ENCODE measurements at places on chromosomes 5 and 9.

DNA sequence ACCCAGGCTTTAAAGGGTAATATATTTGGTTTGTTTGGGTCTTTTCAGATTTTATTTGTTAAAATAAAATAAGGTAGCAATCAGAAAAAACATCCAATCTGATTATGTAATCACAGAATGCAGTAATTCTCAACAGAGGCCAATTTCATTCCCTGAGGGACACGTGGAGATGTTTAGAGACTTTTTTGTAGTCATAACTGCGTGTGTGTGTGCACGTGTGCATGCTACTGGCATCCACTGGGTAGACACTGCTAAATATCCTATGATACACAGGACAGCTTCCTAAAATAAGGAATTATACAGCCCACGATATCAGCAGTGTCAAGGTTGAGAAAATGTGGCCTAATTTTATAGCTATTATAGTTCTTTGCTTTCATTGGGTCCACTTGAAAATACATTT is 180.8 kb upstream of the KLF9 start:
- no peak for DNase-seq

GRCh38 chr5:83967417-83967816 is 246.8 kb upstream of the HAPLN1 start:
- peak; percentile 29 for DNase-seq

DNA sequence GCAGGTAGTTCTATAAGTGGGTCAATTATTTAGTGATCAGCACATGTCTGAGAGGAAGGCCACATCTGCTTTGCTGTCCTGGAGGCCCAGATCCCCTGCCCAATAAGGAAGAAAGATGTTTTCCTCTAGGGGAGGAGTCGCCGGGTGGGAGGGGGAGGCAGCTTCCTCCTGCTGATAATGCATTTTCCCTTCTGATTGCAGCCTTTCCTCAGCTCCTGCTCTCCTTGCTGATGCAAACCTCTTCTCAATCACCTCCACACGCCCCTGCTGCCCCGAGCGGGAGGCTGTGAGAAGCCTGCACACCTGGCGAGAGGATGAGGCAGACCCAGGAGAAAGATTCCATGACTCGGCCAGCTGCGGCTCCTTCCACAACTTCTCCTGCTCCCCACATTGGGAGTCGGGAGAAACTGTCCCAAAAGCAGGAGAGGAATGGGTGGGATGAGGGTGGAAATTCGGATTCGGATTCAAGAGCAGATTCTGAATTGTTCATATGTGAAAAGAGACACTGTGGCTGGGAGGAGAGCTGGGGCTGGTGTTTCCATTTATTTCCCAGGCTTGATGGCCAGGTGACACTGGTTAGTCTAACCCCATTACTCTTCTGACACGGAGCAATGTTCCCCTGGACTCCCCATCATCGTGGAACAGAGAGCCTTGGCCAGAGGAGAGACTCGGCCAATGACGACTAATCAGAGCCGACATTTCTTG is 6.8 kb upstream of the NTNG2 start:
- no peak for DNase-seq

- no peak for DNase-seq
These were observed 928 bp upstream of the PCDHGC4 start for GRCh38 chr5:141483902-141484301.

DNA sequence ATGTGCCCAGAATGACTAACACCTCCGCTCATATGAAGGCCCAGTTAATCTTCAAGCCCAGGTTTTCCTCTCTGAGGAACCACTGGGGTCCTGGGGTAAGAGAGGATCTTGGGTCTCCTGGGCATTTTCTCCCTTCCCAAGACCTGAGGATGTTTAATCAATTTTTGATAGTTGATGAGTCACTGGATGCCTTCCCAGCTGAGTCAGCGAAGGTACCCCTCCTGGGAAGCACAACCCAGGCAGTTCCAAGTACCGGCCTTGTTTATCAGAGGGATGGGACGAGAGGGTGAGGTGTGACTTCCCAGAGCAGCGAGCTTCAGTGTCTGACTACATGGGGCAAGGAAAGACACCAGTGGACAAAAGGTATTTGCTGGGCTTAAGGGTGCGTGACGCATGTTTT is 119.6 kb upstream of the IL12B start:
- no peak for DNase-seq

DNA sequence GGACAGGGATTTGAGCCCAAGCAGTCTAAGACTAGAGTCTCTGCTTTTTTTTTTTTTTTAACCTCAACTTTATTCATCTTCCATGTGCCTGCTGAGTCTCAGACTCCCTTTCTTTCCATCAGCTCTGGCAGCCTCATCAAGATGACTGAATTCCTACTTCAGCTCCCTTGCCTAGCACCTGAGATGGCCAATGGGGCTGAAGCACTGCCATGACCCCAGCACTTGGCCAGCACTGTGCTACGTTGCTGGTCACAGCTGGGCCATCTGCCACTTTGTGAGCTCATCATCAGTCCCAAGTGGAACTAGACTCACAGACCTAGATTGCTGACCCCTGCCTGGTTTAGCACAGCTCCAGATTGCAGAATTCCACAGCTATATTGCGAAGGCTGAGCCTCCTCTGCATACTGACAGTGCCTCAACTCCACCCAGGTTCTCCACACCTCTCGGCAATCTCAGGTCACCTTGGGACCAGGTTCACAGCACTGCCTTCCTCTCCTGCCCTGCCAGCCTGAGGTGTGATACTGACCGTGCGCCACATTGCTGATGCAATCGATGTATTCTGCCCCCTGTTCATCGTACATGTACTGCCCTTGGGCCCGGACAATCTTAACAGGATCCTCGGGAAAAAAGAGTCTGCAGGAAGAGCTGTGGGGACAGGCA is 1.6 kb downstream of the PHYKPL start:
- DNase-seq = no peak

GRCh38 chr5:118379470-118379869 is 608.9 kb downstream of the DTWD2 start:
- no peak for DNase-seq

DNA sequence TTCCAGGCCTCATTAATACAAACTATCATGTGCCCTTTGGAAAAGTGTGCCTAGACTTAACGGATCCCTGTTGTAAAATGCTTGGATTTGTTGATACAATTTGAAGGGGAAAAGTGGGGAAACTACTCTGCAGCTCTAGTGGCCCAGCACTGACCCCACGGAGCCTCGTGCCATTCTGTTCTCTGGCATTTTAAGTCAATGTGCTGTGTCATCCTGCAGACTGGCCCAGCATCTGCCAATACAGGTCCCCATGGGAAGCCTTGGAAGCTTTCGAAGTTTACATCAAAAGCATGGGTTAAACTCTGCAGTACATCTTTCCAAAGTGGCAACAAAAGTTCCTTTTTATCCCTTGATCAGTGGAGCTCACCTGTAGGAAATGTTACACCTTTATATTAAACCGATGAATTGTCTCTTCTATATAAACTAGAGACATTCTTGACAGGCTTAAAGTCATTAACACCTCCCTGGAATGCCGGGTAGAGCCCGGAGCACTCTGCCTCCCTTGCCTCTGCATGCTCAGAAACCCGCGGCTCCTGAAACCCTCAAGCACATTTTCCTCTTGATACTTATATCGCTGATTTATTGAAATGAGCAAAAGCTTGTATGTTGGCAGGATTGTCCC is 596.0 kb upstream of the ADAMTS16 start:
- DNase-seq = no peak

DNA sequence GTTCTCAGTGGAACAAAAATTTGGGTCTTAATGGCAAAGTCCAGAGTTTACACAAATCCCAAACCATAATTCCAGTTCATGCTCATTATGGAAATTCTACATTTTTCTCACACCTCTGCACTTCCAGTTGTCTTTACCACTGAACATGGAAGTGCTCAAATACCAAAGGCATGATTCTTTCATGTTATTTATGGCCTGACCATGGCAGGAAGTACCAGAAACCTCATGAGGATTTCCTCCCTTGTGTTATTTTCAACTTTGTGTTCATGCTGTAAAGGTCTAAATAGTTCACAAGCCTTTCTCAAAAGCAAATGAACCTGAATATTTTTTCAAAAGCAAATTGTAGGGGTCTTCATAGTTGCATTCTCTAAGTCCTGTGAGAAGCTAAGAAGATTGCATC is 82.0 kb upstream of the ITGA1 start:
- no peak for DNase-seq

- no peak for DNase-seq
These were observed 146.1 kb upstream of the TSLP start for GRCh38 chr5:110925398-110925797.

- no peak for DNase-seq
These were observed 4.3 kb downstream of the LCP2 start for GRCh38 chr5:170293273-170293672.

DNA sequence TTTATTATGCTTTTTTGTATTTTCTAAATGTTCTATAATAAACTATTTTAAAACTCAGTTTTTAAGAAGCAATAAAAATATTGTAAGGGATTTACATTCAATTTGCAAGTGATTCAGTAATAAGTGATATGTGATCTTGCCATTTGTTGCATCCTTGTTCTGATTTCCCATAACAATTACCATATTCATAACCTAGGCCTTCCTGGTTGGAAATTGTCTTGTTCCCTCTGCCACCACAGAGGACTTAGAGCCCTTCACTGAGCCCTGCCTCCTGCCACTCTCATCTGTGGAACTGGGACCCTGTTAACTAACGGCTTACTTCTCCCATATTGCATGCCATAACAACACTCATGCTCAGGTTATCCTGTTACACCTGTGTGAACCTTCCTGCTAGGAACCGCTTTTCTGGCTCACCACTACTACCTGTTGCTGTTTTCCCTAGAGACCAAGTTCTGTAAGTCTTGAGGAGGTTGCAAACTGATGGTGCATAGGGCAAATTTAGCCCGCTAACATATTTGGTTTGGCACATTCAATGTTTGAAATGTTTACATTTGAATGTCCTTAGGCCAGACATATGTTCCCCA is 32.9 kb upstream of the DTWD2 start:
- DNase-seq = no peak

DNA sequence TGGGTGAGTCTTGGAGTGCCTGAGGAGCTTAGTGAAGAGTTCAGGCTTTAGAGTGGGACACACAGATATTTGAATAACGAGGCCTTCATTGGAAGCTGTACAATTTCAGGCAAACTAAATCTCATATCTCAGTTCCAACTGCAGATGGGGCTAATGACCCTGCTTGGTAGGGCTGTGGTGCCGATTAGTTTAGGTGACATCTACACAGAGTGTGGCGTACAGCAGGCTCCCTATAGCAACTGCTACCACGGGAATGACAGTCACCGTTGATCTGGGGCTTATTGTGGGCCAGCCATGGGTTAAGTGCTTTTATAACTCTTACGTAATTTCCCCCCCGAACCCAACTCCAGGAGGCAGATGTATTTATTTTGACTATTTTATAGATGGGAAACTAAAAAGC is 70.8 kb downstream of the FAT2 start:
- no peak for DNase-seq

GRCh38 chr5:140633021-140633471 is at the start of gene CD14:
Gene CD14, minus strand, starts transcription at chr5:140633175. Its CDS starts 104 bp downstream, at chr5:140633071.
- no peak for DNase-seq

DNA sequence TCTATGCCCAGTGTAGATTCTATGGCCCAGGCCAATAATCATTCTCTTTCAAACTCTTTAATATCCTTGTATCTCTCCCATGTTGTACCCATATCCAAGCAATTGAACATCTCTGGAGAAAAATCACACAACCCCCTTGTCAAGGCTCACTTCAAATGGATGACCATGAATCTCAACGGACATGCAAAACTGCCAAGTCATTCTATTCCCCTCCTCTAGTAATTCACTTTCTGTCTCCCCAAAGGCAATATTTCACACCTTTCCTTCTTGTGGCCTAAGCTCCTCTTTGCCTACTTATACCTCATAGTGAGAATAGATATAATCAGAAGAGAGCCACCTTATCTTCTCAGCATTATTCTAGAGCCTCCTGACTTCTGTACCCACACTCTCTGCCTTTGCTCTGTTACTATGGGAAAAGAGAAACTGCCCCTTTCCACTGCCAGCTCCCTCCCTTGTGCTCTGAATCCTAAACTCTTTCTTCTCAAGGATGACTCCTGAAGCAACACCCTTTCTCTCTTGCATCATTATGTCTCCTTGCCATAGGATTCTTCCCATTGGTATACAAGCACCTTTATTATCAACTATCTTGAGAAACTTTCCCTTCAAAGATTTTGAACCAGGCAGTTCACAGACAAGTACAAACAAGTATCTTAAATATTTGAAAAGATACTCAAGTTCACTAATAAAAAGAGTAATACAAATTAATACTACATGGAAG is 66.1 kb downstream of the RPS23 start:
- no peak for DNase-seq

DNA sequence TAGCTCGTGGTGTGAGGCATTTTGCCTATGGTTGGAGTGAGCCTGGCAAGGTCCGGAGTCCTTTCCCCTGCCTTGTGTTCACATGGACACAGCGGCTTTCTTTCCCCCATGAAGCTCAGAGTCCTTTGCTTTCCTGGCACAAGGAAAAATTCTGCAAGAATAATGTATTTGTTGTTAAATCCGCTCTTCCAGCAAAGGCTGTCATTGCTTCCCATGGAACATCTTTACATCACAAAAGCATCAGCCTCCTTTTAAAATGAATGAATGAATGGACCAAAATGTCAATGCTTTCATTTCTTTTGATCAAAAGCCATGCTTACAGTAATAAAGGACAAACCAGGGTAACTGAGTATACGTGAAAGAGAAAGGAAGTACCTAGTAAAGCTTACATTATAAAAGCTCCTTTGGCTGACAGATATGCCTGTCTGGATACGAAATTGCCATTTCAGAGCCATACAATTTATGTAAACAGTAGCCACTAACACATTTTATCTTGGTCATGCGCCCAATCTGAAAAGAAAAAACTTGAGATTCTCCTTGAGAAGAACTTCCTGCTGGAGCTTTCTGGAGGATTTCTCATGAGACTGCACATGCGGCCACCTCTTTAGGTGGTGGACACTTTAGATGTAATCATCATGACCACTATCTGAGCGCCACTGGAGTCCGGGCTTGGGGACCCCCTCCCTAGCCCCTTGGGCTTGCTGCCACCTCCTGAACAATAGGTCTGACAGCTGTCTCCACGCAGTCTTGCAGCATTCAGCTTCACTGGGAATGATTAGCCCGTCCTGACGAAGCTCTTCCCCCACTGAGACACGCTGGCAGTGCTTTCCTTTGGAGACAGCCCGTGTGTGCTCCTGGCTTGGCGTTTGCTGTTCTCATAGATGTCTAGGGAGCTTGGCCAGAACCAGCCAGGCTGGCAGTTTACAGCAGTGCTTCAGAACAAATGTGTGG is 355.9 kb downstream of the ADAMTS6 start:
- no peak for DNase-seq

DNA sequence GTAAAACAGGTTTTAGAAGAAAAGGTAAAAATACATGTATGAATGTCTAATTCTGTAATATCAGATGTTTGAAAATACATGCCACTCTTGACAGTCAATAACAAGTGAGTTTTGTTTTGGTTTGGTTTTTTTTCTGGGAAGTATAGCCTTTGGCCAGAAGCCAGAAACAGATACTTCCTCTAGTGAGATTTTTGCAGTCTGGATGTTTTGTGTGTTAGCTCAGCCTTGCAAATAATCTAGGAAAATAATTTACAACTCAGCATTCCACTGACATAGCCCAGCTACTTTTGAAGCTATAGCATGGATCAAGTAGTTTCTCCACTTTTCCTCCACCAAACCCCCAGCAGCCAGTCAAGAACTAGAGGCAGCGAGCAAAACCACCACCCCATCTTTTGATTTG is 56.7 kb downstream of the SLC1A1 start:
- no peak for DNase-seq

GRCh38 chr5:96829297-96829696 is 21.6 kb upstream of the ERAP1 start:
- DNase-seq = no peak

Measured in AG04450 (cell line).